ENCODE measurements at places on chromosomes 3 and 15. TPM values are rescaled to one million over a fixed set of nuclear protein-coding genes. Genes with fewer than 3 reads are reported as not detected.

Gene SFMBT1
- 8.2 TPM for total RNA-seq

Gene EPHA6
- not detected for total RNA-seq

Gene PPARG
- total RNA-seq, result 0.63 TPM

Gene SEMA6D
- total RNA-seq, result 1.2 TPM

Gene PIGZ
- total RNA-seq, result 1.0 TPM

Gene DLL4
- total RNA-seq, result not detected

Gene CMSS1
- 49.9 TPM for total RNA-seq

DNA sequence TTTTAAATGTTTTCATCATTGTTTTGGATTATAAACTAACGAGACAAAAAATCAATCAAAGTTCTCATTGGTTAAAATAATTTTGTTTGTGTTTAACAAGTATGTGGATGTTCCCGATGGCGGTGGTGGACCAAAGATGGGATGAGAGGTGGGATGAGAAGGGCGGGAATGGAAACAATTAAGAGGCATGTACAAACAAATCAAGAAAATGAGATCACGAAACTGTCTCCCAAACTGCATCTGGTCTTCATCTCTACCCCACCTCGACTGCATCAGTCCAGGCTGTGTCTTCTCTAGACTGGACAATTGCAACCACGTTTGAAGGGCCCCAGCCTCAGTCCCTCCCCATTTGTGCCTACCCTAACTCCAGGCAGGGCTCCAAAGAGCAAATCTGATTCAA is 56.1 kb downstream of the SLC12A8 start:
- no peak for DNase-seq

DNA sequence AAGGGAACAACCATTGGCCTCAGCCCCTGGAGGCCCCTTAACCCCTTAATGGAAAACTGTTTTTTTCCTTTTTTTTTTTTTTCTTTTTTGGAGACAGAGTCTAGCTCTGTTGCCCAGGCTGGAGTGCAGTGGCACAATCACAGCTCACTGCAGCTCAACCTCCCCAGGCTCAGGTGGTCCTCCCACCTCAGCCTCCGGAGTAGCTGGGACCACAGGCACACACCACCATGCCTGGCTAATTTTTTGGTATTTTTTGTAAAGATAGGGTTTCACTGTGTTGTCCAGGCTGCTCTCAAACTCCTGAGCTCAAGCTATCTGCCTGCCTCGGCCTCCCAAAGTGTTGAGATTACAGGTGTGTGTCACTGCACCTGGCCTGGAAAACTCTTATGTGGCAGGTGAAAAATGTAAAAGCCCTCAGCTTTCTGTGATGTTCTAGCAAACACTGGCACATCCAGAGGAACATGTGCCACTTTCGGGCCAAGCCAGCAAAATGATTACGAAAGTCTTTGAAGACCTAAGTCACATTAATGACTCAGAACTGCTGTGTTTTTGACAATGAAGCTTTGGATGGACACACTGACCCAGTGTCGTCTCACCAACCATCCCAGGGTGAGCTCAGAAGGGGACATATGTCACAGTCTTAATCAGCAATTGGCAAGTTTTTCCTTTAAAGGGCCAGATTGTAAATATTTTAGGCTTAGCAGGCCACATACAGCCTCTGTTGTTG is 189.3 kb upstream of the TPM1 start:
- DNase-seq, result no peak

- DNase-seq, result no peak
Observed at GRCh38 chr3:101151286-101151913, 158.2 kb upstream of the ABI3BP start.

DNA sequence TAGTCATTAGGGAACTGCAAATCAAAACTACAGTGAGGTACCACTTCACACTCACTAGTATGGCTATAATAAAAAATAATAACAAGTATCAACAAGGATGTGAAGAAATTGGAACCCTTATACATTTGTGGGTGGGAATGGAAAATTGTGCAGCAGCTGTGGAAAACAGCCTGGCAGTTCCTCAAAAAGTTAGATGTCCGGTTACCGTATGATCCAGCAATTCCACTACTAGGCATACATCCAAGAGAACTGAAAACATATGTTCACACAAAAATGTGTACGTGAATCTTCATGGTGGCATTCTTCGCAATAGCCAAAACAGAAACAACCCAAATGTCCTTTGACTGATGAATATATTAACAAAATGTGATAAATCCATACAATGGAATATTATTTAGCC is 187.9 kb upstream of the LYSMD4 start:
- no peak for DNase-seq

GRCh38 chr15:91456921-91457320 is 356.9 kb downstream of the SV2B start:
- peak; percentile 47 for DNase-seq

GRCh38 chr3:152458376-152459117 is 189.8 kb downstream of the MBNL1 start:
- no peak for DNase-seq

DNA sequence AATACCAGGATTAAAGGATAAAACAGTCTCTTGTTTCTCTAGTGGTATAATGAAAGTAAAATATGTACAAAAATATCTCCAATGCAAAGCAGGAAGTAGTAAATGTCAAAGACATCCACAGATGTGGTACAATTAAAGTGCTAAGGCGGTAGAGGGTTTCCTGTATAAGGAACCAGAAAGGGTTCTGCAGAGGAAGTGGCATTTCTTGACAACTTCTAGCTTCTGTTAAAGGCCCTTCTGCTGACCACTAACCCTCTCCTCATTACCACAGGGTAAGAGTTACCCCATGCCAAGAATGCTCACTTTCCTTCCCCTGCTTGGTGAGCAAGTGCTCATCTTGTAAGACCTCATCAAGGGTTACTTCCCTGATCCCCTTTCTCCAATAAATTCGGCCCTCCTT is 883.6 kb upstream of the NR2F2 start:
- no peak for DNase-seq

GRCh38 chr3:127491909-127492308 is 98.6 kb downstream of the TPRA1 start:
- no peak for DNase-seq

DNA sequence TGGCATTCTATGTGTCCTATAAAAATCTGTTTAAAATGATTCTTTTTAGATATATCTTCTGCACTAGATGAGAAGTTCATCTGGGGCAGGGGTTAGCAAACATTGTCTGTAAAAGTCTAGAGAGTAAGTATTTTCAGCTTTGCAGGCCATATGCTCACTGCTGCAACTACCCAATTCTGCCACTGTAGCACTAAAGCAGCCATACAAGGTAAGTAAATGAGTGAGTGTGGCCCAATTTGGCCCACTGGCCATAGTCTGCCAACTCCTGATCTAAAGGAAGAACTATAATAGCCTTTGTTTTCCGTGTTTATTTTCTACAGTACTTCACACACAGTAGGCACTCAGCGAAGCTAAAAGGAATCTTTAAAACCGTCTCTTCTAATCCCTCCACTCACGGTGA is 42.3 kb downstream of the DLG1 start:
- no peak for DNase-seq

DNA sequence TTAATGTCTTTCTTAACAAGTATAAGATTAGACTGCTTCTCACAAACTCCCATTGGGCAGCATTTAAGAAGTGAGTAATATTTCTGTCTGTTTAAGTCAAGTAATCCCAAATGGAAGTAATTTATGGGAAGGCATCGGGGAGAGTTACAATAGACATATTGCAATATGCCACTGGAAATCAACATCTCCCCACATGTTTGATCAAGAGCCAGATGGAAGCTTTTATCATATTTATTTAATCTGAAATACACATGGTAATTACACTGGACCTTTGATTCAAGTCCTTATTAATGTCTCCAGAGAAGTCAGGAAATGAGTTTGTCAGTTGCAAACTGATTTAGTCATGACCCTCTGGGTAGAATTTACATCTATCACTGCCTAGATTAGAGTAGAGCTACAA is 943.8 kb downstream of the VGLL3 start:
- DNase-seq, result no peak

DNA sequence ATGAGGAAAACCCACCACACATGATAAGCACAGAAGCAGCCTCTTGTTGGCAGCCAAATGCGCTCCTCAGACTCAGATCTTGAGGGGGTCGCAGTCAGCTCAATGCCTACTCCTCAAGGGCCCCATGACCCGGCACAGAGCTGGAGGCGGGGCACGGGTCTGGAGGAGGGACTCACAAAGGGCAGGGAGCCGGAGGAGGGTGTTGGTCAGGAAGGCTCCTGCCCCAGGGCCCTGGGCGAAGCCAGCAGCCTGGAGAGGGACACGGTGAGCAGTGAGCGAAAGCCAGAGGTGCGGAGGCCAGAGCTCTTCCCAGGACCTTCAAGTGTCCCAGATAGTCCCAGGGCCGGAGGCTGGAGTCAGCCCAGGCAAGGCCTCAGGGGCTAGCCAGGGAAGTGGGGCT is 9.8 kb downstream of the CACNA2D2 start:
- DNase-seq, result no peak

- DNase-seq, result no peak
Observed at GRCh38 chr3:180934638-180935037, 22.2 kb downstream of the FXR1 start.

DNA sequence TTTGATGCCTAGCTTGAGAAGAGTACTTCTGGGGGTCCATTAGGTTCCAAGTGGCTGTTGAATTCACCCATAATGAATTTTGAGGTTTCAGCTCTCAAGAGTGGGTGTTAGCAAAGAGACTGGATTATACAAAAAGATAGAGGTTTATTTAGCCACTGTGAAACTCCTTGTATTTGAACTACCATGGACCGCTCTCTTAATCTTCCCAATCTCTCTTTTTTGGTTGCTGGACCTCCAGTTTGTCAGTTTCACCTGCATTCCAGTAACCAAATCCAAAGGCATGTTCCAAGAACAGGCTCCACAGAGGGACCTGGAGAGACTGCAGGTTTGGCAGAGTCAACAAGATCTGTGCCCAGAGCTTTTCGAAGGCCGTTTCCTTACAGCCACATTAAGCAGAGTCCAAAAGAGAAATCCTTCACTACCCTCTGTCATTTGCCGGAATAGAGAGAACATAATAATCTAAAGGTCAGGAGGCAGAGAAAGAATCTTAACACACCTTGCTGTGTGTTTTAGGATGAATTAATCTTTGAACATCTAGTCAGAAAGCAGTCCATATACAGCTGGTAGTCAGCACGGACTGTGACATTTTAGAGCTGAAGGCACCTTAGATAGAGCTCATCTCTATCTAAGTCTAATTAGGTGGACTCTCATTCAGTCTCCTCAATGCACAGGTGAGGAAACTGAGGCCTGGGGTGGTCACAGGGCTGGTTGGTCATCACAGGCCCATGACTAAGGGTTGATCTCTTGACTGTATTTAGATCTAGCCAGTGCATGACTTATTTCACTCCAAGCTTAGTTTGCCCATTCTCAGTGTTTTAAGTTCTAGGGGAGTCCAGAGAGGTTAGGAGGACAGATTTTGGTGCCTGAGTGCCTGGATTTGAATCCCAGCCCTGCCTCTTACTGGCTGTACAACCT is 1.3 kb downstream of the ABHD2 start:
- no peak for DNase-seq

DNA sequence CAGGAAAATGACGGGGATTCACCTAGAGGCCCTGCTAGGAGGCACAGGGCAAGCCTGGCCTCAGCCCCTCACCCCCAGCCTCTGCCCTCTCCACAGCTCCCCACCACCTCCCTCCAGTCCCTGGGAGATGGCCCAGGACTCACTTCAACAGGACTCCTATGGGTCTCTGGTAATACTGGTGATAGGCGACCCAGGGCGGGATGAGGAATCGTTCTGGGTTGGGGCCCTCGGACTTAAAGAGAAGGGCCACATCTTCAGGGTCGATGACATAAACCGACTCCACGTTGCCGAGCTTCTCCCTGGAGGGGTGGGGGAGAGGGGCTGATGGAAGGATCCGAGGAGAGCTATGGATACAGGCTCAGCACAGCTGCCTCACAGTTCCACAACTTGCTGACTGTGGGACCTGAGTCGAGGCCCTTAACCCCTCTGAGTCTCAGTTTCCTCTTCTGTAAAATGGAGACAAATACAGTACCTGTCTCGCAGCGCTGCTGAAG is 19.6 kb downstream of the CYP11A1 start:
- no peak for DNase-seq

- DNase-seq, result no peak
Observed at GRCh38 chr3:61425356-61425755, 136.0 kb upstream of the PTPRG start.
